Stimulated activated CD8-positive, alpha-beta memory T cell treated with anti-CD3 and anti-CD28 coated beads, Interleukin-12 subunit alpha, Interleukin-12 subunit beta, amount 100 ng/mL, for 4 hours (primary cell): ENCODE measurements at places on chromosomes 7 and 10.

DNA sequence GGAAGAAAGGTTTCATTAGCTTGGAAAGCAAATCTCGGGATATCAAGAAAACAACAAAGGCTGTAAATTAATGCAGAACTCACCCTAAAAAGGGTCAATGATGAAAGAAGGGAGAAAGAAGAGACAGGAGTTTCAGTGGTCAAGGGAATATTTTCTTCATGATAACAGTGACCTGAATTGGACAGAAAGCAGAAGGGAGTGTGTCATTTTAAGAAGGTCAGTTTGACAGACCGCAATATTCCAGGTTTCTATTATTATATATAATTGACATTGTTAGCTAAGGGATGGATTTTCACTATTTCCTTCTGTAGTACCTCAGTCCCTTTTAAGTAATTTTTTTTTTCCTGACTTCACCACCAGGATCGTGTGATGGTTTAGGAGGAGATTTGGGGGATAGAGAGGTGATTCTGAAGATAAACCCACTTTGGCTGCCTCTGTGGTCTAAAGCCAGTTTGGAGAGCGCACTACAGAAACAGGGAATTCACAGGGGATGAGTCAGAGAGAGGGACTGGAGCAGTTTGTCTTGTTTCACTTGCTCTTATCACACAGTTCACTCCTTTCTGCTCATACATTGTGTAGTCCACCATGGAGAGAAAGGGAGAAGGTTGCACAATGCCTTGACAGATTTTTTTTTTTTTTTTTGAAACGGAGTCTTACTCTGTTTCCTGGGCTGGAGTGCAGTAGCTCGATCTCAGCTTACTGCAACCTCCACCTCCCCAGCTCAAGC lies 417.9 kb downstream of the AUTS2 start:
- no peak for DNase-seq

- no peak for DNase-seq
These were observed 6.7 kb upstream of the MGAM2 start for GRCh38 chr7:142104550-142105527.

GRCh38 chr7:48398191-48398590 lies 226.9 kb downstream of the ABCA13 start:
- DNase-seq: no peak

- no peak for DNase-seq
These were observed 2.4 kb downstream of the TLL2 start for GRCh38 chr10:96511044-96511945.

GRCh38 chr7:44382459-44383265 lies 57.3 kb upstream of the CAMK2B start:
- DNase-seq: no peak

GRCh38 chr10:129275886-129276285 lies 191.2 kb upstream of the MGMT start:
- no peak for DNase-seq

GRCh38 chr7:95491634-95492314 lies 6.0 kb downstream of the ASB4 start:
- DNase-seq: no peak

- no peak for DNase-seq
These were observed 34.0 kb upstream of the DKK1 start for GRCh38 chr10:52280051-52280450.

GRCh38 chr7:120794106-120794729 lies 63.7 kb downstream of the TSPAN12 start:
- DNase-seq: no peak

DNA sequence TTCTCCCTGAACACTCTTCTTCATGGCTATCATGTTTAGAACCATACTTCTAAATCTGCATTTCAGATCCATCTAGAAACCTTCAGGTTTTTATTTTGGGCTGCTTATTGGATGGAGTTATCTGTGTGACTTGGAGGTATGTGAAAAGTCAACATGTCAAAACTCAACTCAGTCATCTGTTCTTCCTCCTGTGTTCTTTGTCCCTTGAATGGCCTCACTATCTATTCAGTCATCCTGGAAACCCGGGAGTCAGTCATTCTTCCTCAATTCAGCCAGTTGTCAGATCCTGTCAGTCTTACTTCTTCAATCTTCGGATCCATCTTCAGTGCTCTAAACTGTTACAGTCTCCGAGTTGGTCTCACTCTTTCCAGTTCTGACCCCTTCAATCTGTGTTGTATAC lies 52.2 kb downstream of the VKORC1L1 start:
- DNase-seq: no peak

DNA sequence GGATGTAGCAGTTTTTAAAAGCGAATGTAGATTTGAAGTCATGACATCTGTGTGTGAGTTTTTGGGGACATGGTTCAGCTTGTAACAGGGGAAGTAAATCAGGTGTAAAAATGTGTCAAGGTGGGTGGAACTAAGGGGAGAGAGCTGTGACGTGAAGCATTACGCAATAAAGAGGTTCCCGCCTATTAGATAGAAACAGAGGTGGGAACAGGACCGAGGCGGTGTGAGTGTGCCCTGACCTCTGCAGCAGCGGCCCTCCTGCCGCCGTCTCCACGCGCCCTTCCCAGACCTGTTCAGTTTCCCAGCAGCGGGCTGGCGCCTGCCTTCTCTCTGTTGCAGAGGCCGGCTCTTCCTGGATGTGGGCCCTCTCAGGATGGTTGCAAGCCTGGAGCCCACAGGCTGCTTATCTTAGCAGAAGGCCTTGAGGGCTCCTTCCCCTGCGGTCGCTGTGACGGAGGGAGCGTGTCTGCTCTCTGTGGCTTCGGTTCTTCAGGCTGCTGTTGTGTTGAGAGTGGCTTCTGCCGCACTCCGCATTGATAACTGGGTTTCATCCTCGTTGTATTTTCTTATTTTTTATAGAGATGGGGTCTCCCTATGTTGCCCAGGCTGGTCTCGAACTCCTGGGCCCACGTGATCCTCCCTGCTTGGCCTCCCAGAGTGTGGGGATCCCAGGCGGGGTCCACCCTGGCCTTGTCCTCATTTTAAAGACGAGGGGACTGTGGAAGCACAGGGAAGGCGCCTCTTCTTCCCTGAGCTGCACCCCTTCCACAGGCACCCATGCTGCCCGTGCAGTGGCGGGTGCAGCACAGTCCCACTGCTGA lies 65.0 kb downstream of the DNAJB6 start:
- DNase-seq: no peak

DNA sequence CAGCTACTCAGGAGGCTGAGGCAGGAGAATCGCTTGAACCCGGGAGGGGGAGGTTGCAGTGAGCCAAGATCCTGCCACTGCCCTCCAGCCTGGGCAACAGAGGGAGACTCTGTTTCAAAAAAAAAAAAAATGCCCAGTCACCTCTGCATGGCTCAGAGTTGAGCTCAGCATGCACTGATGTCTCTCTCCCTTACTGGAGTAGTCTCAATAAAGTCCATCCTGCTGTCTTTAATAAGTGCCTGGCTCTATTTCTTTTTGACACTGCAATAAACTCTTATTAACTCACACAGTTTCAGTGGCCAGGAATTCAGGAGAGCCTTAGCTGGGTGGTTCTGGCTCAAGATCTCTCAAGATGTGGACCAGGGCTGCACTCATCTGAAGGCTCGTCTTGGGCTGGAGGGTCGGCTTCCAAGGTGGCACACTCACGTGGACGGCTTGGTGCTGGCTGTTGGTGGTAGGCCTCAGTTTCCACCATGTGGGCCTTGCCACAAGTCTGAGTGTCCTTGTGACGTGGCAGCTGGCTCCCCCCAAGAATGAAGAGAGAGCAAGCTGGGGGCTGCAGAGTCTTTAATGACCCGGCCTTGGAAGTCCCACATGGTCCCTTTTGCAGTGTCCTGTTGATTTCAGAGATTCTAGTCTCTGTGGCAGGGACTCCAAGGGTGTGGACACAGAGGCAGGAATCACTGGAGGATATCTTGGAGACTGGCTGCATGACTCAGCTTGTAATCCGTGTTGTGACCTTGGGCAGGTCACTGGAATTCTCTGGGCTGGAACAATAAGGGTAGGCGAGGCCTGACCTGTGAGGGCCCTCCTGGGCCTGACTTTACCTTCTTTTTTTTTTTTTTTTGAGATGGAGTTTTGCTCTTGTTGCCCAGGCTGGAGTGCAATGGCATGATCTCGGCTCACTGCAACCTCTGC lies 85.9 kb upstream of the KMT2C start:
- no peak for DNase-seq

DNA sequence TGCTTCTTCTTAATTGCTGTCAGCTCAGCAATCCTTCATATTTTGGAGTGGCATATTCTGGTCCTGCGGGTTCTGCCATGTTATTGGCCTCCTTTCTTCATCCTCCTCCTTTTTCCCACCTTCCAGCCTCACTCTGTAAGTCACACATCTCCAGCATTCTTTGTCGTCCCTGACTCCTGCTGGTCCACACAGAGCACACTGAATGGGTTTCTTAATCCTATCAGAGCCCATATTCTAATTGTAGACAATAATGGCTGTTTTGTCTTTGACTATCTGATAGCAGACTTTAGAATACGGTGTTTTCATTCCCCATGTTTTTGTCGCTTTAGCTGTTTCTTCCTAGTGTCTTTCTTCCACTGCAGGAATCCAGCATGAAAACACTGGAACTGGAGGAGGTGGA lies 389.6 kb downstream of the REEP3 start:
- DNase-seq: no peak

GRCh38 chr10:75498884-75499350 lies 67.5 kb downstream of the LRMDA start:
- no peak for DNase-seq

- DNase-seq: no peak
These were observed 19.4 kb upstream of the CSGALNACT2 start for GRCh38 chr10:43118631-43119415.

DNA sequence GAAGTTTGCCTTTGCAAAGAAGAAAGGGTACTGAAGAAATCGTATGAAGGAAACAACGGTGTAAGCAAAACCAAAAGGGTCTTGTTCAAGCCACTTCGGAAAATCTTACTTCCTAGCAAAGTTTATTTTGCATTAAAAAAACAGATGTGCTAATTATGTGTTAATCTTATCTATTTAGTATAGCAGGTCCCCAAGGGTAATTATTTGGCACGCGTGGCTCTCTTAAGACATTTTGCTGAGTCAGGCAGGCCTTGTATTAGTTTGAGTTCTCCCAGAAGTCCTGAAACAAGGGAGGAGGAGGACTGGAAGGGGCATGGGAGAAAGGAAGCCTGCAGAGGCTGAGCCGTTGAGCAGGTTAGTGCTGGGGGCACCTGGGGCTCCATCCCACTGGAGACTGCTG lies 44.9 kb downstream of the TMEM178B start:
- no peak for DNase-seq

GRCh38 chr10:5094265-5095205 lies at the start of gene AKR1C3:
Gene AKR1C3, plus strand, starts transcription at chr10:5094414. Its CDS starts 31 bp downstream, at chr10:5094445.
- no peak for DNase-seq

- DNase-seq: no peak
These were observed 28.2 kb downstream of the MEOX2 start for GRCh38 chr7:15658247-15658646.

GRCh38 chr10:35783305-35783838 lies 141.3 kb upstream of the FZD8 start:
- no peak for DNase-seq

- no peak for DNase-seq
These were observed 31.1 kb upstream of the CELF2 start for GRCh38 chr10:10986606-10987005.

GRCh38 chr10:93656155-93656554 lies 43.8 kb downstream of the PDE6C start:
- no peak for DNase-seq

DNA sequence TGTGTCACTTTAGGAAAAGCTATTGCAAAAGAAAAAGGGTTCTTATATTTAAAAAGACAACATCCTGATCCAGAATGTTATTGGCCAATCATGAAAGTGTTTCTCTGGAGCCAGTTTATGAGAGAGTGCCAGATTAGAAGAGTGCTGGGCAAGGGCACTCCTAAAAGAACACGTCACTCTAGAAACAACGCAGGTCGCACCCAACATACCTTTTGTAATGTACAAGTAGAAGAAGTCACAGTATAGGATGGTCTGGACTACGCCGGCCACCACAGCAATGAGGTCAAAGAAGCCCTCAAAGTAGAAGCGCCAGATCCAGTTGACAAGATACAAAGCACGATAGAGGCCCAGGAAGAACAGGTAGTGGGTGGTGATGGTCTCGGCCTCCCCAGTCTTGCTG lies 18.1 kb upstream of the DAGLB start:
- no peak for DNase-seq

DNA sequence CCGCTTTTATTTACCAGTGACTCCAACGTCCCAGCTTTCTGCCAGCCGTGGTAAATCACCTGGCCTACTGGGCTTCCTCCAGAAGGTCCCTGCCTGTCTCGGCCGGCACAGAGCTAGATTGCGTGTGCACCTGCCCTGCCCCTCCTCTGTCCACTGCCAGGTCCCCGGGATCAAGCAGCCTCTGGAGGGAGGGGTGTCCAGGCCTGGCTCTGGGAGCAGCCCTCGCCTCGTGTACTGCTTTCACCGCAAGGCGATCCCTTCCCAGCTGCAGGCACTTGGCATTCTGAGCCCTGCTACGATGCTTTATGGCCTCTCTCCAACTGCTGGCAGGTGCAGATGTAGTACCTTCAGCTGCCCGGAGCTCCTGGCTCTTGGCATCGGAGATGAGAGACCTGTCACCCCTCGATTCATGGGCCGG lies 7.4 kb downstream of the SLC29A3 start:
- DNase-seq: no peak

DNA sequence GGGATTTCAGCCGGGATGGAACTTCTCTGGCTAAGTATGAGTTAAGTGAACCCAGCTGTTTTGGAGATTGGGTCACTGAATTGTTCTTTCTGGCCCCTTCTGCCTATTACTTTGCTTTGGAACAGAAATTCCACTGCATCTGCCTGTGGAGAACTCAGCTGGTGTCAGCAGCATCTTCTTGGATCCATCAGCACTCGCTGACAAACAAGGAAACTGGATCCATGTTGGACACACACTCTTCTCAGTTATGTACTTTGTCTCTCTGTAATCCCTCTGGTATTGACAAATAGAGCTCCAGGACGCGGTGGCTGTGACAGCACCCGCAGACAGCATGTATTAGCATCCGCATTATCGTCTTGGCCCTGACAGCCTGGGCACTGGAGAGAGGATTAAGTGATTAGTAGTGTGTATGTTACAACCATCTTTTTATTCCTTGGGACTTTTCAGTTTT lies 73.0 kb upstream of the BMPER start:
- no peak for DNase-seq

- DNase-seq: no peak
These were observed 1.3 kb downstream of the TSPAN13 start for GRCh38 chr7:16754856-16755317.

DNA sequence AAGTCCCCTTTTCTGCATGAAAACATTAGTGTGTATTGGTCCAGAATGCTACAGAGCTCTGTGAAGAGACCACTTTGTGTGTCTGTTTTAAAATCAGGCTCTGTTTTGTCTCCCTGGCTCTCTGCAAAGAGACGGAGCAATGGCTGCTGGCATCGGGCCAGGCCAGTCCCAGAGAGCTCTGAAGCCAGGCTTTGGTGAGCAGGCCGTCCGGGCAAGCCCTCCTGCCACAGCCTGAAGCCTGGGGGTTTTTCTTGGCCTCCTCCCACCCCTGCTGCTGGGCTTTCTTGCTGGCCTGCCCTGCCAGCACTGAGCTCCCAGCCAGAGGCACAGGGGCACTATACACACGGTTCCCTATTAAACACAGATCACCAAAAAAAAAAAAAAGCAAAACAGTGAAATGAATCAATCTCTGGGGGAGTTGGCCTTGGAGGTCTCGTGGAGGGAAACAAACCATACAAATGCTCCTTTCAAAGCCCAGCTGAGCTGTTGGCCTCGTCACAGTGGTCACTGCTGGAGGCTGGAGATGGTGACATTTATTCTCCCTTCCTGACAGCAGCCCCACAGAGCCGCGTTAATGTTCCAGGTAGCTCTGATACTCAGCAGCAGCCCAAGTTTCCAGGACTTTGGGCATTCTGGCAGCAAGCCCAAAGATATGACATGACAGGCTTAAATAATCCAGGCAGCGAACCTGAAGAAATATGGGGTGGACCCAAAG lies 237.2 kb downstream of the TCF7L2 start:
- no peak for DNase-seq

- DNase-seq: no peak
These were observed 37.7 kb downstream of the PRSS2 start for GRCh38 chr7:142808461-142808801.
